Right cardiac atrium (tissue), 5 donors: ENCODE measurements at places on chromosomes 6 and 20. TPM values are rescaled to one million over a fixed set of nuclear protein-coding genes. Genes with fewer than 3 reads are reported as not detected.

Gene TAAR9
- total RNA-seq, result not detected

Gene ZNF341
- 1.8 TPM for total RNA-seq

Gene MUCL3
- not detected for total RNA-seq

Gene BCLAF1
- total RNA-seq, result 84.6 TPM

Gene FAM162B
- 2.0 TPM for total RNA-seq
